Smooth muscle cell of the brain vasculature (primary cell): ENCODE measurements at places on chromosomes 5 and 9.

DNA sequence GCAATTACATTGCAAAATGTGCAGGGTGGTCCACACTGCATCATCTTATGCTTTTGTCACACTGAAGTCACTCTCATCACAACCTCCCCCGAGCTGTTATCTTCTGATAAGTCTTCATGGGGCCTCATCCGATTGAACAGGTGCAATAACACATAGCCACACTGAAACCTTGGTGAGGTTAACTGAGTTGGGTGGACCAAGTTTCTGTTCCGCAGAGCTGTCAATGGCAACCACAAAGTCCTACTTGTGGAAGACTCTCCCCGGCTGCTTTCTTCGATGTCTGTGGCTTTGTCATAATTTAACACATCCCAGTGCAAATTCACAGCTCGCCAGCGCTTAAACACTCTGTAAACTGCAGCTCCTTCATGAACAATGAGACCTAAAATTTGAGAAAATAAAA, 112.2 kb downstream of the MARCHF11 start:
- DNase-seq, result no peak

GRCh38 chr5:34061993-34062392, 19.0 kb upstream of the C1QTNF3 start:
- no peak for DNase-seq

GRCh38 chr5:74251141-74252035, 389.1 kb downstream of the ENC1 start:
- DNase-seq, result no peak

GRCh38 chr9:97633859-97634490, 354 bp downstream of the NCBP1 start:
- no peak for DNase-seq

GRCh38 chr9:72680593-72681282, 159.3 kb downstream of the TMC1 start:
- no peak for DNase-seq

GRCh38 chr9:32832346-32832745, 49.0 kb downstream of the TMEM215 start:
- no peak for DNase-seq

DNA sequence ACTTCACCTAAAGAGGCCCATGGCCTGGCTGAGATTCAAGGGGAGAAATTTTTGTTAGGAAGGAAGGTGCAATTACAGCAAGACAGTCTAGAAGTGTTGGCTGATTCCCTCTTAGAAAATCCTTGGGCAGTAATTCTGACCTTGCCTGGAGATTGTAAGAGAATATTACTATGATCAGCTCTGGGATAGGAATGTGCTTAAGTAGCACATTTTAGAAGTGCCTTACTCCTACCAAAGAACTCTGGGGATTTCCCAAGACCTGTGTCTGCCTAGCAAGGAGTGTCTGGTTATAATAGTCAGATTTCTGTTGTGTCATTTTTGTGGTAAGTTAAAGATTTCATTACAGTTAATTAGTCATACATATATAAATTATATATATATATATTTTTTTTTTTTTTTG, 52.3 kb downstream of the NLN start:
- peak; percentile 15 for DNase-seq

- no peak for DNase-seq
Observed at GRCh38 chr5:62124266-62124665, 181.7 kb upstream of the KIF2A start.

- no peak for DNase-seq
Observed at GRCh38 chr5:61256474-61256873, 75.6 kb upstream of the ZSWIM6 start.

- DNase-seq, result no peak
Observed at GRCh38 chr9:5529683-5530221, 19.4 kb downstream of the PDCD1LG2 start.

DNA sequence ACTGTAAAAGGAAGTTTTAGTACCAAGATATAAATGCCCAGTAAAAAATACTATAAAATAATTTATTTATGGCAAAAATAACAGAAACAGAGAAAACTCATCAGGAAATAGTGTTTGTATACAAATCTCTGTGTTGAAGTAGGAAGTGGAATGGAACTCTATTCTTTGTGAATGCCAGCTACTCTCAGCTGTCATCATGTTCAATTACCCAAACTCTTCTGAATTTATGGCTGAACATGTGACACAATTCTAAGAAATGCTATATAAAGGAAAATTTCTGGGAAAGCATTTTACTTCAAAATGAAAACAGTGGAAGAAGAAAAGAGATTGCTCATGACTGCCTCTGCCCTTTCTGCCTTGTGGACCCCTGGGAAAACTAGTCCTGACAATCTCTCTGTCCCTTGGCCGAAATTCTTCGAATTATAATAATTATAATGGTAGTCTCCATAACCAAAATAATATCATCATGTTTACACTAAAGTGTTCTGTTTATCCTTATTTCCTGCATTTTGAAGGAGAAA, 522.3 kb upstream of the ST8SIA4 start:
- no peak for DNase-seq

DNA sequence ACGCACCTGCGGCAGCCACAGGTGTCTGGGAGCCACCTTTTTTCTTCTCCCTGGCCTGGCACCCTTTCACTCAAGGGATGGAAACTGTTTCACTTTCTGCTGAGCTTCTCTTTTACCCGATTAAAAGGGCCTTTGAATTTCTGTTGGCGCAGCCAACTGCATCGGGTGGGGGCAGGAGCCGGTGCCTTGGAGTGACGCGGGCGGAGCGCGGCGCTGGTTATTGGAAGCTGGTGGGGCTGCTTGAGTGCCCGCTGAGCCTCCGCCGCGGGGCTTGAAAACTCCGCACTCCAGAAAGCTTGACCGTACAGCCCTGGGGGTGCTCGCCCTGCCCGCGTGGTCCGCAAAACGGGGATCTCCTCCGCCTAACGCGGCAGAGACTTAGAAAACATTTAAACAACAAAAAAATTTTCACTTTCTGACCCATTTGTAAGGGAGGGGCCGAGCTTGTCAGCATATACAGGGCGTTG, 52.0 kb upstream of the TJP2 start:
- no peak for DNase-seq

- no peak for DNase-seq
Observed at GRCh38 chr5:173413471-173413982, 85.3 kb upstream of the STC2 start.

- DNase-seq, result no peak
Observed at GRCh38 chr5:83539463-83539790, 67.9 kb downstream of the VCAN start.

DNA sequence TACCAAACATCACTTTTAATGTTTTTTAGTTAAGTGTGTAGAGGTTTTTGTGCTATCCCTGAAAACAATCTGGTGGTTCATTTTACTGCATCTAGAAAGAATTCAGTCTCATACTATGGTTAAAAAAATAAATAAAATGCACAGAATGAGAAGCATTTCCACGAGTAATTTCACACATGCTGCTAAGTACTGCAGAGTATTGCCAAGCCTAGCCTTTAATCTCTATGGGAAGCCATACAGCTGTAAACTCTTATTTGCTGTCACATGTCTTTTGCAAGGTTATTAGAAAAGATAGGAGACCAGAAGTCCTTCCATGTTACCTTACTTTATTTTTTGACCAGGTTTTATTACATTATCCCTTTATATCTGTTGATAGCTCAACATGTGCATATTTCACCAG, 37.6 kb upstream of the MAN2A1 start:
- DNase-seq, result no peak

DNA sequence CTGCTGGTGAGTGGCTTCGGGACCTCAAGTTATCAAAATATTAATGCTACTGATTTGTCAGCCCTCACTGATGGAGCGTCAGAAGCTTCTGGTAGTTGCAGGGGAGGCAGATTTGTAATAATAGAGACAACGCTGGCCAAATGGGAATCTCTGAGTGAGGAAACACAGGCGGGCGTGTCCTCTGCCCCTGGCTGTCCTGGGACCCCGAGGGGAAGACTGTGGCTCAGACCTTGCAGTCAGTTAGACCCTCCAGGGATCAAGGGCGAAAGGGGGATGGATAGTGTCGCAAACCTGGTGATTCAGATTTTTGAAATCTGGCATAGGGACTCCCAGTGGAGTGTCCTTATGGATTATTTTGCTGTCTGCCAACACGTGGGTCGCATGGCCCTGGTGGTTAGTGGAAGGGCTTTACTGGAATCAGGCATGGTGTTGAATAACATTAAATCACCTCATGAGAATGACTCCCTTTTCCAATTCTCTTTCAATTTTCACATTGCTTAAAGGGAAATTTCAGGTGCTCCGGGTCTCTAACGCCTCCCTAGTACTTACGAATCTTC, 35.1 kb upstream of the NTNG2 start:
- no peak for DNase-seq

DNA sequence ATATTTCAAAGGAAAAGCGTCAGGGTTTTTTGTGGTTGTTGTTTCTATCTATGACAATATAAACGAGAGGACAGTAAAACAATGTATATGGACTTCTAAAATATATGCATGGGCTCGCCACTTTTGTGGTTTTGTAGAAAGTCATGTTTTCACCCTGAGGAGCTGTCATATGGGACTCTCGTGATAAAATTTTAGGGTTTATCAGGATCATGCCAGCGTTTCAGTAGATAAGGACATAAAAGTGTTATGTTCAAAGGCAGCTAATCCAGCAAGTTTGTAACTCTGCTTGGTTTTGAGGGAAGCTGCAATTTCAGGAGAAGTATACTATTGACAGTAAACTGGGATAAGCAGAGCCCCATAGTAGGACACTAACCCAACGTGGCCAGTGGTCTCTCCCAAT, 120.3 kb downstream of the CDC42SE2 start:
- no peak for DNase-seq

- DNase-seq, result no peak
Observed at GRCh38 chr9:92635760-92636159, 34.2 kb downstream of the IPPK start.

DNA sequence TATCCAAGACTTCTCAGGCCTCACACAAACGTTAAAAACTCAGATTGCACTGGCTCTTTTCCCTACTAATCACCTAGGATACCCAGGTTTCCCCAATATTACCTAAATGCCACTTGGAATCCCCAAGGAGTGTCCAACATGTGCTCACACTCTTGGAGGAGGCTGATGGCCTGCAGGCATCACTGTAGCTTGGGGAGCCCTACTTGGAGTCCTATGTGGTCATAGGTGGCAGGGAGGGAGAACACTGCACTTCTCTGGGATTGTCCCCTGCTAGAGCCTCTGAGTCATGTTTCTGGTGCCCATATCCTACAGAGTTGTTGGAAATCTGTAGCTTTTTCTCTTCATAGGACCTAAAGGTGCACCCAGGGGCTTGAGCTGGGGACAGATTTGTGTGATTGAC, 433.7 kb downstream of the ARHGEF28 start:
- DNase-seq, result no peak

- DNase-seq, result no peak
Observed at GRCh38 chr5:78738693-78739300, 90.2 kb upstream of the LHFPL2 start.

DNA sequence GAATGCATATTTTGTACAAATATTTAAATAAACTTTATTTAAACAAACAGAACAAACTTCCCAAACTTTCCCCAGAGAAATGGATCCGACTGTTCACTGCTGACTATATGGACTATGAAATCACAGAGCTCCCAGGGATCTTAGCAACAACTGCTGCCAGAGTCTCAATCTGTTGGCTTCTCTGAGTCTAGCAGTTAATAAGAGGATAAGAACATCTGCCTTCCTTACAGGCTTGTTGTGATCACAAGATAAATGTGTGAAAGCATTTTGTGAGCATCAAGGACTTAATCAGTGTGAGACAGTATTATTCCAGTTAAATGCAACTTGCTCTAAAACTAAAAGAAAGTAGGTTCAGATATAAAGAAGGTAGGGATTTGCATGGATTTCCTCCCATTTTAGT, 31.4 kb upstream of the MYOT start:
- no peak for DNase-seq

GRCh38 chr5:78677777-78678668, 29.5 kb upstream of the LHFPL2 start:
- DNase-seq, result no peak

DNA sequence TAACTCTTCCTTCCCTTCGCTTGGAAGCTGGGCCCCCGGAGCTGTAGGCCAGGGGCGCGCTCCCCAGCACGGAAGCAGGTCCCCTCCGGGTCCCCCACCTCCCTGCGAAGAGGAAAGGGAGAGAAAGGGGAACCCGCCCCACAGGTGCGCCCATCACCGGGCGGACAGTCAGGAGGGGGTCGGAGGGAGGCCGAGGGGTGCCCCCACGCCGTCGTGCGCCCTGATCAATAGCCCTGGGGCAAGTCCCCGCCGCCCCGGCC, 793 bp downstream of the AGPAT2 start:
- no peak for DNase-seq

GRCh38 chr9:132287256-132287760, 67.5 kb downstream of the SETX start:
- DNase-seq, result no peak

DNA sequence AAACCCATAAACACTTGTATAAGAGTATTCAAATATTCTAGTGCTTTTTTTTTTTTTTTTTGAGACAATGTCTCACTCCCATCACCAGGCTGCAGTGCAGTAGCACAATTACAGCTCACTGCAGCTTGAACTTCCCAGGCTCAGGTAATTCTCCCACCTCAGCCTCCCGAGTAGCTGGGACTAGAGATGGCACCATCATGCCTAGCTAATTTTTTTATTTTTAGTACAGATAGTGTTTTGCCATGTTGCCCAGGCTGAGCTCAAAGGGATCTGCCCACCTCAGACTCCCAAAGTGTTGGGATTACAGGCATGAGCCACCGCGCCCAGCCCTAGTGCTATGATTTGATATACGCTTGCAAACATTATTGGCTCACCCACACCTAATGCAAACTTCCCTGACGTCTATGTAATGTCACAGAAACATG, 11.8 kb downstream of the IL6ST start:
- no peak for DNase-seq

- peak; percentile 71 for DNase-seq
Observed at GRCh38 chr5:87780831-87781760, 368.4 kb upstream of the CCNH start.

GRCh38 chr5:68505917-68506860, 290.6 kb downstream of the PIK3R1 start:
- DNase-seq, result peak; percentile 66
